ENCODE measurements at places on chromosomes 6 and 20.

DNA sequence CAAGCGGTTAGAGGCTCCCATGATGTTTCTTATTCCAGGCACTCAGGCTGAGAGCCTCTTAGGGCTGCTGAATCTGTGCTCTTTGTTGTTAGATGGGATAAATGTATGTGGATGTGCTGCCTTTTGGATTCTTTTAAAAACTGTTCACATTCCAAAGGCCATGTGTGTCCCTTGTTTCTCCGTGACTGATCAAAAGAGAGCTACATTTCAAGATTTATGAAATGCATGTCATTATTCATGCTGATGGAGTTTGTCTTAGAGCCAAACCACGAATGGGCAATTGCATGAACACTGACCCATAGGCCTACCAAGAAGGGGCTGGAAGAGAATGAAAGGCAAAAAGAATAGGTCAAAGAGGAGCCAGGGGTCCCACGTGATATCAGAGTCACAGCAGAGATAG lies 104.9 kb upstream of the TSHZ2 start:
- DNase-seq: no peak

DNA sequence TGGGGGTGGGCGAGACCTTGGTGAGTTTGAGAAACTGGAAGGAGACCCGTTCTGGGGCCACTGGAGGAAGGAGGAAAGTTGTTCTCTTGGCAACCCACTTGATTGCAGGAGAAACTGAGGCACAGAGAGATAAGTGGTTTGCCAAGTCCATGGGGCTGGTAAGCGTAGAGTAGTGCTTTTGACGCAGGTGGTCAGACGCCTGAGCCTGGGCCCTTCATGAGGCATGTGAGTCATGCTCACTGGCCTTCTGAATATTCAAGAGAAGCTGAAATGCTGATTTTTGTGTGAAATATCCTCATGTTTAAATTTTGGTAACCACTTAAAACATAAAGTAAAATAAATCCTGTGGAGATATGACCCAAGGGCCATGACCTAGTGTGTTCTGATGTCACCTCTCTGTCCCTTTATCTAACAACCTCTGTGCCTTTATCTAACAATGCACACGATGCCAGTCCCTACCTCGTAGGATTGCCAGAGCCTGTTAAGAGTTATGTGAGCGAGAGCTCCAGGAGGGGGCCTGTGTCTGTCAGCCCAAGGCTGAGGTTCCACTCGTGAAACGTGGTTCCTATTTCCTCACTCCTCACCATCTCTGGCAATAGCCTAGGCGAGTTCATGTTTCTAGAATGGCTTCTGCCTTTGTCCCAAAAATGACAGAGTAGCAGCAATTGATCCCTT lies 32.8 kb upstream of the PMEPA1 start:
- DNase-seq: no peak

DNA sequence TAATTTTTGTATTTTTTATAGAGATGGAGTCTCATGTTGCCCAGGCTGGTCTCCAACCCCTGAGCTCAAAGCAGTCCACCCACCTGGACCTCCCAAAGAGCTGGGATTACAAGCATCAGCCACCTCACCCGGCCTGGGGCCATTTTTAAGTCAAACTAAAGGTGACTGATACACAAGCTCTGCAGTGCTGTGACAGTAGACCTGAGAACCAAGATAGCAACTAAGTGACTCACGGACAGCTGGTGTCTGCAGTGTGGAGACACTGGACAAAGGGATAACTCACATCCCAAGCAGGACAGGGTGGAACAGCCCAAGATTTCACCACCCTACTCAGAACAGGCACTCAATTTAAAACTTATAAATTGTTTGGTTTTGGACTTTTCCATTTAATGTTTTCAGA lies 402.5 kb downstream of the CD83 start:
- DNase-seq: no peak

DNA sequence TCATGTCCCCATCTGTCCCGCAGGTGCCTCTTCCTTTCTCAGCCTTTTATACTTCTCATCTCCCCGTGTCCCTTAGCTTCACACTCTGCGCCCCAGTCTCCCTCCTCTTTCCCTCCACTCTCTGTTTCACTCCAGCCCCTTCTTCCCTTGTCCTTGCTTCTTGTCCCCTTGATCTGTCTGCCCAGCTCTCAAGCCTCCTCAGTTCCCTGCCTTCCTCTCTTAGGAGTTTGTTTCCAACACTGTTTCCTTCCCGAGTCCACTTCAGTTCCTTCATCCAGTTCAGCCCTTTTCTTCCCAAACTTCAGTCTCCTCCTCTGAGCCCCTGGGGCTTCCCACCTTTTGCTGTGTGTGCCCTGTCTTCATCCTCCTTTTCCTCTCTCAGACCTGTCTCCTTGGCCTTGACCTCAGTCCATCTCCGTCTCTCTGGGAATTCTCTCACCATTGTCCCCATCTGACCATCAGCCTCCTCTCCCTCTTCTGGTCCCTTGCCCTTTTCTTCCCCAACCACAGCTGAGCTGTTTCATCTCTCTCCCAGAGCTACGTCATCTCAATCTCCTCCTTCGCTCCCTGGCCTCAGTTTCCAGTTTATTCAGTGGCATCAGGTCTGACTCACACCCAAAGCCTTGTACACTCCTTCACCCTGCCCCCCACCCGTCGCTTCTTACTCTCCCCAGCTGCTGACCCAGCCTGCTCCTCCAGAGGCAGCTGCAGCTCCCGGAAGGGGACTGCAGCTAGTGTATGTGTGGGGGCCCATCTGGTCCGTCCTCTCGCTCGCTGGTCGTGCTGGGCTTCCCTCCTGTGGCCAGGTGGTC lies 2.7 kb upstream of the DDR1 start:
- DNase-seq: no peak

- DNase-seq: no peak
Measured at GRCh38 chr20:35700625-35701148, 1.5 kb downstream of the ROMO1 start.

- DNase-seq: no peak
Measured at GRCh38 chr6:28167926-28168325, 26.2 kb downstream of the ZKSCAN8 start.
